ENCODE measurements at places on chromosomes 13 and 19.

DNA sequence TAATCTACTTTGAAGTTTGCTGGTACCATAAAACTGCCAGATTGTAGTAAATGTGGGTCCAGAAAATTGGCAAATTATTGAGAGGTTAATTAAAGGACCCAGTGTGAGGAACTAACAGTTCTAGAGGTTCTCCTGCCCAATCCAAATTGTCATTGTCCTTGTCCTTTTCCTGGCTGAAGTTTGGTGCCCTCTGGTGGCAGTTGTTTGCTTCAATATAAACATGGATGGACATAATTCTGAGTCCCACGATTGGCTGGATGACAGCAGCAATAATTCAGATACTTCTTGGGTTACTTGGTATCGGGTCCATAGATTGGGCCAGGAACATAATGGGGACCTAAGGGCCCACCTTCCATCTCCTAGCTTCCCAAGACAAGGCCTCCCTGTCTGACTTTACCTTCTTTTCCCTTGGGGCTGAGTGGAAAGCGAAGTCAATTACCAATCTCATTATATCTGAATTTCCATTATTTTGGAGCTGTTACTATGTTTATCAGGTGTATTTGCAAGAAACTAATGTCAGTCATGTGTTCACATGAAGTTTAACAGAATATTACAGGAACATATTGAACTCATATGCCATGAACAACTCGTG, 33.8 kb upstream of the GARRE1 start:
- no peak for ATAC-seq

GRCh38 chr19:49554701-49555181, 25.6 kb downstream of the NOSIP start:
- ATAC-seq, result peak; percentile 43

DNA sequence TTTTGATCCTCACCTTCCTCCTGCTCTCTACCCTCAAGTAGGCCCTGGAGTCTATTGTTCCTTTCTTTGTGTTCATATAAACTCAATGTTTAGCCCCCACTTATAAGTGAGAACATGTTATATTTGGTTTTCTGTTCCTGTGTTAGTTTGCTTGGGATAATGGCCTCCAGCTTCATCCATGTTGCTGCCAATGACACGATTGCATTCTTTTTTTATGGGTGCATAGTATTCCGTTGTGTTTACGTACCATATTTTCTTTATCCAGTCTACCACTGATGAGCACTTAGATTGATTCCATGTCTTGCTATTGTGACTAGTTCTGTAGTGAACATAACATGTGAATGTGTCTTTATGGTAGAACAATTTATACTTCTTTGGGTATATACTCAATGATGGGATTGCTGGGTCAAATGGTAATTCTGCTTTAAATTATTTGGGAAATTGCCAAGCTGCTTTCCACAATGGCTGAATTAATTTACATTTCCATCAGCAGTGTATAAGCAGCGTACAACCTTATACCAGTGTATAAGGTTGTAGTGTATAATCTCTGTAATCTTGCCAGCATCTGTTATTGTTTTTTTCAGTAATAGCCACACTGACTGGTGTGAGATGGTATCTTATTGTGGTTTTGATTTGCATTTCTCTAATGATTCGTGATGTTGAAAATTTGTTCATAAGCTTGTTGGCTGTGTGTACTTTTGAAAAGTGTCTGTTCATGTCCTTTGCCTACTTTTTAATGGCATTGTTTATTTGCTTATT, 288.9 kb downstream of the KCNRG start:
- ATAC-seq, result no peak

GRCh38 chr19:35081201-35081600, 34.4 kb upstream of the FXYD3 start:
- no peak for ATAC-seq

- ATAC-seq, result no peak
Measured at GRCh38 chr19:42344336-42344893, 19.0 kb downstream of the MEGF8 start.

DNA sequence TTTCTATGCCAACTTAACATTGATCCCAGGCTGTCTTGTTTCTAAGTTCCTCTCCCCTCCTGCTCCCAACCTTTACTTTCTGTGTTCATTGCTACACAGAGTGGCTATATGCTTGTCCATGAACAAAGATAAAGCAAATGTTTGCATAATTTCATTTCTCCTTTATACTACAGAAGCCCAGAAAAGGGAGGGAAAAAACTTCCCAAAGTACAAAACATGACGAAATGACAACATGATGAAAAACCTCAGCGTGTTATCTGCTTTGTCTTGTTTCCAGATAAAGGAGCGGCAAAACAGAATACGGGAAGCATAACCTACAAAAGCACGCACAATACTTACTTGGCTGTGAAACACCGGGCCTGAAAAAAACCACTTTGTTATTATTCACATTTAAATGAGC, 336.8 kb downstream of the DNAJC15 start:
- ATAC-seq, result no peak

- peak; percentile 1 for ATAC-seq
Measured at GRCh38 chr19:45117671-45118070, 24.7 kb downstream of the PPP1R37 start.

- ATAC-seq, result no peak
Measured at GRCh38 chr13:112687836-112688559, 1.8 kb upstream of the ATP11A start.

- ATAC-seq, result no peak
Measured at GRCh38 chr19:16325161-16325527, 518 bp downstream of the KLF2 start.

GRCh38 chr13:26996965-26997752, 174.5 kb downstream of the USP12 start:
- peak; percentile 92 for ATAC-seq

GRCh38 chr19:2841855-2842574, 740 bp downstream of the ZNF555 start:
- no peak for ATAC-seq

GRCh38 chr13:79907527-79907926, 426.6 kb downstream of the NDFIP2 start:
- ATAC-seq, result no peak

DNA sequence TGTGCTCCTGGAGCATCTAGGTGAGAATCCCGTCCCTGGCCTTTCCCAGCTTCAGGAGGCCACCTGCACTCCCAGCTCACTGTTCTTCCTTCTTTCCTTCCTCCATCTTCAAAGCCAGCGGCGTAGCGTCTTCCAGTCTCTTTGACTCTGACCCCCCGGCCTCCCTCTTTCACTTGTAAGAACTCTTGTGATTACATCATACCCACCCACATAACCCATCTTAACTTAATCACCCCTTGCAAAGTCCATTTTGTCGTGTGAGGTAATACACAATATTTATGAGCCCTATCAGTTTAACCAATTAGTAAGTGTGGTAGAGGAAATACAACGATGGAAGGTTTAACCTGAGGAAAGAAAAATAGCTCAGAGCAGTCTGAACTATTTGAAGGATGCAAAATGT, 4.6 kb upstream of the CDC16 start:
- ATAC-seq, result no peak

GRCh38 chr13:18951412-18951811, 230.2 kb downstream of the TUBA3C start:
- no peak for ATAC-seq

GRCh38 chr13:44974056-44974793, 15.0 kb downstream of the NUFIP1 start:
- no peak for ATAC-seq

GRCh38 chr13:111296417-111296816, 24.0 kb upstream of the TEX29 start:
- ATAC-seq, result no peak

DNA sequence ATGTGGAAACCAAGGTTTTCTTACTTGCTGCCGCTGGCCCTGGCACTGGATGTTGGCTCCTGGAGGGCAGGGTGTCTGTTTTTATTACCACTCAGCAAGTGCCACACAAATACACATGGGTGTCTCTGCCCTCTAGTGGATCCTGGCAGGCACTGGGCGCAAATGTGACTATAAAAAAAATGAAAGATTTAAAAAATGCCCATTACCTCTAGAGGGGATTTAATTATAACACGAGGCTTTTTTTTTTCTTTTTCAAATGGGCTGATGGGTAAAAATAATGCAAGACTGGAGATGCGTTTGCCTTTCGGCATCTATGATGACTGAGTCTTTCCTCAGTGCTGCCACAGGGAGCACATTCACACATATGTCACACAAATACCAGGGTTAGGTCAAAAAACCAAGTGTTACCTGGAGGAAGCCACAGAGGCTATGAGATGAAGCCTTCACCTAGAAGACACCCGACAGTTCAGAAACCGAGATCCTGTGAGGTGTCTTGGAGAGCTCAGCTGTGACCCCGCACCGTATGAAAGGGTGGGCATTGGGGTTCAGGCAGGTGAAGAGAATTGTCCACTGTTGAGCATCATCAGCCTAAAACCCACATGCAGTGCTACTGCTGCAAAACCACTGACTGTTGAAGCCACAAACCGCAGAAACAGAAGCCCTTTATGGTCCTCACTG, 25.7 kb downstream of the CHAMP1 start:
- ATAC-seq, result peak; percentile 91

GRCh38 chr13:99501848-99502301, 603 bp downstream of the TM9SF2 start:
- ATAC-seq, result no peak

DNA sequence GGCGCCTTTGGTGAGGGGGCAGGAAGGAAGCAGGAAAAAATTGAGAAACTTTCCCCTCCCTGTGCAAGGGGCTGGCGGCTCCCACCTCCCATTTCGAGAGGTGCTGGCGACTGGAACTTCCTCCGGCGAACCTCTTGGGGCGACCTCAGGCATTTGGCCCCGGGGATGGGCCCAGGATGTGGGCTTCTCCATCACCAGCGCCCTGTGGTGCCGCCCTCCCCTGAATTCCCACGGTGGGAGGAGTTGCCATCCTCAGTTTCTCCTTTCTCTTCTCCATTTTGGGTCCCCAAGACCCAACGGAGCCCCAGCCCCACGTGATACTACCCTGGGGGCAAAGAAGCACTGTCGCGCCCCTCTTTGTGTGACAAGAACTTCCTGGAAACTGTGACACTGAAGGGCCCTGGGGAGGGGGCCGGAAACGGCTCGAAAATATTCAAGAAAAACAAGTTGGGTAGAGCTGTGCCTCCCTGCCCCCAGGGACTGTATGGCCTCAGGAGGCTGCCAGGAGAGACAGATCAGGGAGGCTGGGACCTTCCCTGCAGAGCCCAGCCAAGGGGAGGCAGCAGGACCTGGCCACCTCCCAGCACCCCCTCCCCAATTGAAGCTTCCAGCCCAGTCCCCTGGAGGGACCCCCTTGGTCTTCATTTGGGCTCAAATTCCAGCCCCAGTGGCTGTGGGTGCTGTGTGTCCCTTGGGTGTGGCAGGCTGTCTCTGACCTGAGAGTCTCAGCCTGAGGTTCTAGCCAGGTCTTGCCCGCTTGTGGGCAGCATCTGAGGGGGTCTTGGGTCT, 16.2 kb upstream of the AP1M2 start:
- ATAC-seq, result peak; percentile 62

GRCh38 chr13:51550151-51550550, 34.1 kb upstream of the WDFY2 start:
- ATAC-seq, result no peak

DNA sequence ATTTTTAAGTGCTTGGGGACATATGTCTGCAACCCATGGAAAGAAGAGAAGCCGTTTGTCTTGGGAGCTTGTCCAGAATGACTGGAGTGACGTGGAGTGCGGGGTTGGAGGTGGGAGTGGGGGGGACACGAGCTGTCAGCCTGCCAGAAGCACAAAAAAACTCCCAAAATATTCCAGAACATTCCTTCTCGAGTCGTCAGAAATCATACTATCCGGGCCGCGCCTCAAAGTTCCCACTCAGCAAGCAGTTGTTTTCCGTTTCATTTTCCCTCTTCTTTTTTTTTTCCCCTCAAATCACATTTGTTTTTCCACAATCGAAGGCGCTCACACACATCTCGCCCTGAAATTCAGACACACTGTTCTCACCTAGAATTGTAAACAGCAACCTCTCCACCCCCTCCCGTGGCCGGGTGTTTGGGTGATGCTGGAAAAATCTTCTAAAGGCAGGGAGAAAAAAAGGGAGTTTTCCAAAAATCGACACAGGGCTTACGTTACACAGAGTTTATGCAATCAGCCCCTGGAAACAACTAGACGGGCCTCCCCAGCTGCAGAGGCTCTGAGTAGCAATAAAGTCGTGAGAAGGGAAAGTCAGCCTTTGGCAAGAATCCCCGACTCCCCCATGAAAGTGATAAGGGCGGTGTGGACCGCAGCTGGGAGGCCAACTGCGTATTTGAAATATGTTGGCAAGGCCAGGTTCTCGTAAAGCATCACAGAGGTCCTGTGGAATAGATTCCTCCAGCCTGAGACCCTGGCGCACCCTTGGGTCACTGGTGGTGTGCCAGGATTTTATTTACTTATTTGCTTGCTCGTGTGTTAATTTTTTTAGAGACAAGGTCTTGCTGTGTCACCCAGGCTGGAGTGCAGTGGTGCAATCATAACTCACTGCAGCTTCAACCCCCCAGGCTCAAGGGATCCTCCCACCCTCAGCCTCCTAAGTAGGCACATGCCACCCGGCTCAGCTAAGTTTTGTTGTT, 31.2 kb upstream of the KLF2 start:
- ATAC-seq, result no peak

DNA sequence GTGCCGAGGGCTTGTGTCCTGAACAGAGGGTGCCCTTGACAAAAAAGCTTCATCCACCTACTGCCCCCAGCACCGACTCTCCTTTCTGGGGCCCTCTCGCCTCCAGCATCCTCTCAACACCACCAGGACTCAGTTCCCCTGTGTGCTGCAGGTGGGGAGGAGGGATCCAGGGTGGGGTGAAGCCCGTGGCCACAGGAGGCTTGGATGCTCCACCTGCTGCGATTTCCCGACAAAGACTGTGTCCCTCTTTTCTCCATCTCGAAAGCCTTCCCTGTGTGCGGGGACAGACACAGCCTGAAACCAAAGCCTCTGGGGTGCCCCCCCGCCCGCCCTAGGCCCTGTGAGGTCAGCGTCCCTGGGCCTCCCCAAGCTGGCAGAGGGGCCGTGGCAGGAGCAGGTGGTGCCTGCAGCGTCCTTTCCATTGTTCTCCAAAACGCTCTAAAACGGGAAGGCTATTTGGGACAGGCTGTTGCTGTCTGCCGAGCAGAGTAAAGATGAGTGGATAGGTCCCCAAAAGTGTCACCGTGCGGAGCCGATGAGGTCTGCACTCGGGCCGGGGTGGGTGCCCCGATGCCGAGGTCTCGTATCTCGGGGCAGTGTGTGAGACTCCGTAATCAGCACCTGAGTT, 185.7 kb downstream of the PTPRS start:
- ATAC-seq, result no peak

GRCh38 chr13:33349986-33350826, 64.7 kb upstream of the STARD13 start:
- no peak for ATAC-seq

DNA sequence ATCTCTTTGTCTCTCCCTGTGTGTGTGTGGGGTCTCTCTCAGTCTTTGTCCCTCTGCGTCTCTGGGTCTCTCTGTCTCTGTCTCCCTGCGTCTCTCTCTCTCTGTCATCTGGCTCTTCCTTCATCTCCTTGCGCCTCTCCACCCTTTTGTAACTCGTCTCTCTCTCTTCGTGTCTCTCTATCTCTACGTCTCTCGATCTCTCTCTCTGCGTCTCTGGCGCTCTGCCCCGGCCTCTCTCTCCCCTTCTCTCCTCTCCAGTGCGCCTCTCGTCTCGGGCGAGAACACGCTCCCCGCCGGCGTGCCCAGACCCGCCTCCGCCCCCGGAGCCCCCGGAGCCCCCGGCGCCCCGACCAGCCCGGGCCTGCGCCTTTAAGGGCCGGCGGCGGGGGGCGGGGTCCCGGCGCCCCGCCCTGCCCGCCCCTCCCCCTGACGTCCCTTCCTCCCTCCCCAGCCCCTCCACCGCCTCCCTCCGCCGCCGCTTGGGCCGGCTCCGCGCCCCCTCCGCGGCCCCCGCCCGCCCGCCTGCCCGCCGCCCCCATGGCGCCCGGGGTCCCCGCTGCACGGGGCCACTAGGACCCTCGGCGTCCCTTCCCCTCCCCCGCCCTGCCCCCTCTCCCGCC, at the start of gene MARK4:
MARK4 (plus strand) TSS at position 440 of the 620 bp plus-strand sequence. CDS start 318 bp downstream, outside the sequence.
- peak; percentile 82 for ATAC-seq

- ATAC-seq, result no peak
Measured at GRCh38 chr19:29367791-29368222, 154.9 kb upstream of the UQCRFS1 start.

All from activated T-helper 17 cell treated with anti-CD3 and anti-CD28 coated beads, Interleukin-2, amount 50 U/mL, for 72 hours (primary cell).